Hindlimb muscle (tissue), 1 donor: ENCODE measurements at places on chromosomes 2 and 18. TPM values are rescaled to one million over a fixed set of nuclear protein-coding genes. Genes with fewer than 3 reads are reported as not detected.

Gene FBXO15
- polyA plus RNA-seq = 0.57 TPM

Gene GALR1
- polyA plus RNA-seq = 0.09 TPM

Gene TTC21B
- 20.7 TPM for polyA plus RNA-seq

Gene IRS1
- polyA plus RNA-seq = 18.1 TPM

Gene ERICH2
- 0.56 TPM for polyA plus RNA-seq

Gene PFN4
- polyA plus RNA-seq = 1.7 TPM

Gene FASTKD2
- polyA plus RNA-seq = 22.3 TPM

Gene FOXI3
- 0.09 TPM for polyA plus RNA-seq

Gene AFG3L2
- 43.1 TPM for polyA plus RNA-seq

Gene TBC1D8
- polyA plus RNA-seq = 30.2 TPM

Gene TWIST2
- polyA plus RNA-seq = 7.3 TPM

Gene CNTNAP5
- polyA plus RNA-seq = 0.06 TPM

Gene BCL2L11
- 12.6 TPM for polyA plus RNA-seq

Gene UGT1A6
- not detected for polyA plus RNA-seq

Gene MYO3B
- 0.06 TPM for polyA plus RNA-seq

Gene MTX2
- polyA plus RNA-seq = 53.3 TPM

Gene MRPS5
- polyA plus RNA-seq = 61.1 TPM

Gene OTX1
- polyA plus RNA-seq = 0.06 TPM

Gene PRKAG3
- polyA plus RNA-seq = 44.4 TPM

Gene SIX3
- polyA plus RNA-seq = not detected

Gene TRIM43
- not detected for polyA plus RNA-seq

Gene GREB1L
- 7.9 TPM for polyA plus RNA-seq

Gene ANKRD30BL
- polyA plus RNA-seq = 0.08 TPM

Gene ALKAL2
- 0.49 TPM for polyA plus RNA-seq

Gene PROKR1
- polyA plus RNA-seq = 2.1 TPM

Gene ASTL
- polyA plus RNA-seq = not detected

Gene RND3
- 32.5 TPM for polyA plus RNA-seq

Gene TMEM178A
- polyA plus RNA-seq = 15.2 TPM

Gene INPP5D
- 8.9 TPM for polyA plus RNA-seq

Gene LDLRAD4
- 8.0 TPM for polyA plus RNA-seq

Gene PREB
- polyA plus RNA-seq = 35.1 TPM

Gene HRH4
- polyA plus RNA-seq = 0.06 TPM

Gene LBX2
- 0.52 TPM for polyA plus RNA-seq

Gene UPP2
- polyA plus RNA-seq = not detected

Gene GDF7
- polyA plus RNA-seq = 0.25 TPM

Gene KIAA2012
- polyA plus RNA-seq = 0.19 TPM

Gene CCDC148
- 0.26 TPM for polyA plus RNA-seq

Gene POTEI
- 0.04 TPM for polyA plus RNA-seq

Gene TMEM37
- 11.1 TPM for polyA plus RNA-seq

Gene SLC9A4
- polyA plus RNA-seq = not detected

Gene RAB17
- 1.6 TPM for polyA plus RNA-seq
